ENCODE measurements at places on chromosomes 12 and 14. TPM values are rescaled to one million over a fixed set of nuclear protein-coding genes. Genes with fewer than 3 reads are reported as not detected.
A peak's percentile ranks its signal among the peaks of the same experiment; 100 is the strongest.

DNA sequence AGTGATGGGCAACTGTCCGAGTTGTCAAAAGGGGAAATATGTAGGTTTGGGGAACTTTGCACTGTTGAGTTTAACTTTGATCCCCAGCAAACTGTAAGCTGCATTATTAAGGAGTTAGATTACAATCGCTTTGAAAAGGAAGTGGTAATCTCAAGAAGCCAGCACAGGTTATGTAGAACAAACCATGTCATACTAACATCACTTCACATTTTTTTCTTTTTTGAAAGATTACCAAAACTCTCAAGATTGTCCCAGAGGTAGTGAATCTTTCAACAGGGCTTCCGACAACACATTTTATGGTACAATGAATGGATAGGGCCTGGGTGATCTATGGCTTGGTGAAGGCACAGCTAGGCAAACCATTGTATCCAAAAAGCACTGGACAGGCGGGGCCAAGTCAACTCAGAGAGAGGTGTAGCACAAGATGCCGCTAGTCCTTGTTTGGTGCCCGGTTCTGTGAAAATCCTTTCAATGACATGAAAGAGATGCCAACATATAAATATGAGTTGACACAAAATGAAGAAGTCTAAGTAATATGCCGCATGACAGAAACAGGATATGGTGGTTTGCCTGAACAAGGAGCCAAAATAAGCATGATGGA, 24.3 kb upstream of the PARP11 start:
- no peak for DNase-seq

GRCh38 chr12:2003676-2004112, 563 bp downstream of the DCP1B start:
- no peak for DNase-seq

- peak; percentile 4 for DNase-seq
Observed at GRCh38 chr12:85688837-85689236, 147.4 kb downstream of the RASSF9 start.

GRCh38 chr14:81396113-81396512, 4.0 kb downstream of the STON2 start:
- no peak for DNase-seq

GRCh38 chr14:23085458-23085857, 9.5 kb downstream of the ACIN1 start:
- DNase-seq: no peak

GRCh38 chr14:69657950-69658355, 46.6 kb downstream of the SUSD6 start:
- DNase-seq: peak; percentile 27

- DNase-seq: no peak
Observed at GRCh38 chr12:3281588-3282383, 204.6 kb downstream of the TSPAN9 start.

GRCh38 chr12:7060353-7060954, at the start of gene C1S:
Gene C1S, plus strand, starts transcription at chr12:7060718. Its CDS starts 1,195 bp downstream, at chr12:7061913.
- DNase-seq: peak; percentile 87

The PROX2 gene
- total RNA-seq: not detected

The OLR1 gene
- not detected for total RNA-seq

The PRKCH gene
- total RNA-seq: 6.3 TPM

The TAS2R7 gene
- not detected for total RNA-seq

The GCH1 gene
- total RNA-seq: 5.5 TPM

Measured in H7 (cell line).